CD4-positive, alpha-beta T cell treated with Interleukin-10 for 1 hour (primary cell): ENCODE measurements at places on chromosomes 13 and 19.

DNA sequence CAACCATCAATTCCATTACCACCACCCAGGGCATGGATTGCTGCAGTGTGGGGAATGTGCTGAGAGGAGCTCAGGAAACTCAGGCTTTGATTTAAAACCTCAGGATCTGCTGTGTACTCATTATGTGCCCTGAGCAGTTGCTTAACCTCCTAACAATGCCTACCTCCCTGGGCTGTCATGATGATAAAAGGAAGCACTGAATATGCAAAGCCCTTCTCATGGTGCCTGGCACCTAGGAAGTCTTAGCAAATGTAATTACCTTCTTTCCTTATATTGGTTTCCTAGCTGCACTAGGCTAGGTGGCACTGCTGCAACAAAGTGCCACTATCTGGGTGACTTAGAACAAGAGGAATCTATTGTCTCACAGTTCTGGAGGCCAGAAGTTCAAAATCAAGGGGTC is 62.2 kb downstream of the KCTD12 start:
- DNase-seq: no peak

DNA sequence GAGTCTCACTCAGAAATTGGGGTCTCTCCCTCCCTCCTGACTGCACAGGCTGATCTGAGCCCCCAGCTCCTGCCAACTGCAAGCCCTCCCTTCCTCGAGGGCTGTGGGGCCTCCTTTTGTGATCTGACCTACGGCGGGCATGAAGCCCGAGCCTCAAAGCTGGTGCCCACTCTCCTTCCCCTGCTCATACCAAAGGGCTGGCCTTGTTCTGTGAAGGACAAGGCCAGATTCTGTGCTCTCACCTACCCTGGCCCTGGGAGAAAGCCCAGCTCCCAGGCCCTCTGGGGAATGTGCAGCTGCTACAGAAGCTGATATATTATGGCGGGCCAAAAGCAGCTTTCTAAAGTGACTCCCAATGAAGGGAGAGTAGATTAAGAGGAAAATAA is 9.0 kb upstream of the ECH1 start:
- DNase-seq: no peak

DNA sequence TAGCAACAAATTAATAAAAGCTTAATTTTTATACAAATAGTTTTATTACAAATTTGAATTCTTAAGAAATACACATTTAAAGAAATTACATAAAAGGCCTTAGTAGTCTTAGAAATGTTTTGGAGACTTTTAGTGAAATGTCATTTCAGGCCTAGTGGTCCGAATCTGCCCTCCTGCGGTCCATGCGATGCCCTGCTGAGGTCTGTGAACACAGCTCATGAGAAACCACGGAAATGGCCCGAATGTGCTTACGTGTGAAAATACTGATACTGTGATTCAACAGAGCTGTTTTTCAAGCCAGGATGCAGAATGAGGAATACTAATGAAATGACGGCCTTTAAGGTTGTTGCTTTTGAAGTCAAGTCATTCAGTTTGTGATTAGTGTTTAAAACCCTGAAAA is 157.9 kb downstream of the COL4A1 start:
- no peak for DNase-seq

GRCh38 chr19:51135004-51135403 is 7.1 kb upstream of the SIGLEC7 start:
- no peak for DNase-seq

DNA sequence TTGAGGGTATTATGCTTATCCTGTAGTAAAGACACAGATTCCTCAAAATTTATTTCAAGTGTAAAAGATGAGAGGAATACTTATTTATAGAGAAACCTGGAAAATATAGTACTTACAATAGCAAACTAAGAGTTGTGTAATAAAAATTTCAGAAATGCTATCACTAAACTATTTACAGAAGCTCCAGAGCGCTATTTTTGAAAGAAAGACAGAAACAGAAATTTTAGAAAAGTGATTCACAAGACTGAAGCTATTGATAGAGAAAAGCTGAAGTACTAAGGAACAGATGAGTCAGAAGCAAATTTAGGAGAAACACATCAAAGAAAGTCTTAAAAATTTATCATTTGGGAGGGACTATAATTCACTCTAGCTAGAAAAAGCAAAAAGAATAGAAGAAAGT is 1174.2 kb downstream of the DIAPH3 start:
- DNase-seq: no peak

DNA sequence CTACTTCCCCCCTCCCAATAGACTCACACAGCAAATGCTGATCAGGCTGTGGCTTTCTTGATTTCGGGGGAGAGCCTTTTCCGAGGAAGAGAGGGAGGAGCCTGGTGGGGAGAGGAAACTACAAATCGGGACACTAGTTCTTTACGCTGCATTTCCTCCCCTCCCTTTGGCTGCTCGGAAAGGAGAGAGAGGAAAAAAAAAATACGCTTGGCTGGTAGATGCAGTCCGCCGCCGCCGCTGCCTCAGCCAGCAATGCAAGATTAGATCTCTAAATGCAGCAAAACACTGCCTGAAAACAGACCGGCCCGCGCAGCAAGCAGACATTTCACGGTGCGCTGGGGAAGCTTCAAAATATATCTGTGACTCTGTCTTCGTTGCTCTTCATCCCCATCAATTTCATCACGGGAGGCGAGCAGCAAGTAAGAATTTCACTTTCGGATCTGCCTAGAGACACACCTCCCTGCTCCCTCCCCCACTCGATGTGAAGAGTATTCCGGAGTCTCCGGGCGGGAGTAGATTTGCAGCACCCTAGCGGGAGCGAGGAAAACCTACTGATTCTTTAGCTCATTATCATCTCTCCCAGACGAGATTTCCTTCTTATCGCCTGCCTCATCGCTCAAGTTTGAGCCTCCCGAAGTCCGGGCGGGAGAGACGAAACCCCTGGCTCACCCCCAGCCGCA is at the start of gene PCDH17:
Gene PCDH17, plus strand, starts transcription at position 149 of the 680 bp plus-strand sequence. CDS start 803 bp downstream, outside the sequence.
- DNase-seq: no peak

DNA sequence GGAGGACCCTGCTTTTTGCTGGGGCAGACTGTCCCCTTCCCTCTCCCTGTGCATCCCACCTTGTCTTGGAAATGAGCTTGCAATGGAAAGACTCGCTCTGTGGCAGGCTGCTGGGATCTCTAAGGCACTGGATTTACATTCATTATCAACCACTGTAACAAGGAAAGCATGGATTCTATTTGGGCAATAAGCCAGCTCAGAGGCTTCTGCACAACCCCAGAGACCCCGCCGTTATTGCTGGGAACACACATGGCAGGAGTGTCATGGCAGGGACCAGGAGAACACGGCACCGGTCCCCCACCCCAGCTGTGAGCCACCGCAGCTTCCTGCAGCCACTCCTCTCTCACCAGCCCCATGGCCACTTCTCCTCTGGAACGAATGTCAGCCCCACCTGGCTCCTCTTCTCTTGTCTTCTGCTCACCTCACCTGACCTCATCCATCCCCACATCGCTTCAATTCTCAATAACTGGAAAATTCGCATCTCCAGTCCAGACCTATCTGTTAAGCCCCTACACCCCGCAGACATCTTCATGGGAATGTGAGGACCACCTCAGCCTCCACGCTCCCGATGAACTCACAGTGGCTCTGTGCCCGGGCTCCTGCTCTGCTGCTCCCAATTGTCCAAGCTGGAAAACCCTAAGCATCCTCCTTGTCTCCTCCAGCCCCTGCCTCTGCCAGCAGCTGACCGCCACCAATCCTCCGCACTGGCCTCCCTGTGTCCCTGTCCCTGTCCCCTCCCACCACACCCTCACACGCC is 181.5 kb downstream of the USP12 start:
- DNase-seq: no peak
